ENCODE measurements at places on chromosomes 3 and 15.

DNA sequence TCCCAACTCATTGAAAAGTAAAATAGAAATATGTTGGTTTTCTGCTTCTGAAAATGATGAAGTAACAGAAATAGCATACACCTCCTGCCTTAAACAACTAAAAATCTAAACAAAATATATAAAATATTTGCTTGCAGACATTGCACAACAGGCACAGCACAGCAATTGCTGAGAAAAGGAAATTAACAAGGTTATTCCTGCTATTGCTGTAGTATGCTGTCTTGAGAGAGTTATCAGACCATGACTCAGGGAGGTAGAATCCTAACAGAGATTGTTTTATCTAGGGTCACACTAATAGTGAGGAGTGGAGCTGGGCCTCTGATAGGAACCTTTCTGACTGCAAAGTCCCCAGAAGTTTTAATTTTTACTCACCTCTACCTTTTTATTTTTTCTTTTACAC lies 72.6 kb downstream of the ZBTB20 start:
- DNase-seq = peak; percentile 21

- DNase-seq = no peak
These were observed 96.3 kb downstream of the ADAMTS17 start for GRCh38 chr15:100245487-100245820.

GRCh38 chr15:99613887-99614647 lies 48.3 kb downstream of the MEF2A start:
- no peak for DNase-seq

DNA sequence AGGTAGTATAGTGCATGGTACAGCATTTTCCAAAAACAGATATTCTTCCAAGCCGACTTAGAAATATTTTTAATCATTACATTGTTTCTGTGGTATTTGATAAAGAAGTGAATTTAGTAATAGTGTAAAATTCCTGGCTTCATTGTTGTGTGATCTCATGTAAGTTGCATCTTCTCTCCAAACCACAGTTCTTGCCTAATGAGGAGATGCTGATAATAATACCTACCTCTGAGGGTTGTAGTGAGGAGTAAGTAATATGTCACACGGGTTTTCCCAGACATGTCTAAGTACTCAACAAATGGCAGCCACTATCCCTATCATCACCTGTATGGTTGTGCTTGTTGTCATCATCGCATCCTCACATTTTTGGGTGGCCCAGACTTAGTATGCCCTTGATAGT lies 167.3 kb downstream of the SLCO3A1 start:
- no peak for DNase-seq

- no peak for DNase-seq
These were observed 557.6 kb downstream of the IGSF11 start for GRCh38 chr3:118476885-118477618.

DNA sequence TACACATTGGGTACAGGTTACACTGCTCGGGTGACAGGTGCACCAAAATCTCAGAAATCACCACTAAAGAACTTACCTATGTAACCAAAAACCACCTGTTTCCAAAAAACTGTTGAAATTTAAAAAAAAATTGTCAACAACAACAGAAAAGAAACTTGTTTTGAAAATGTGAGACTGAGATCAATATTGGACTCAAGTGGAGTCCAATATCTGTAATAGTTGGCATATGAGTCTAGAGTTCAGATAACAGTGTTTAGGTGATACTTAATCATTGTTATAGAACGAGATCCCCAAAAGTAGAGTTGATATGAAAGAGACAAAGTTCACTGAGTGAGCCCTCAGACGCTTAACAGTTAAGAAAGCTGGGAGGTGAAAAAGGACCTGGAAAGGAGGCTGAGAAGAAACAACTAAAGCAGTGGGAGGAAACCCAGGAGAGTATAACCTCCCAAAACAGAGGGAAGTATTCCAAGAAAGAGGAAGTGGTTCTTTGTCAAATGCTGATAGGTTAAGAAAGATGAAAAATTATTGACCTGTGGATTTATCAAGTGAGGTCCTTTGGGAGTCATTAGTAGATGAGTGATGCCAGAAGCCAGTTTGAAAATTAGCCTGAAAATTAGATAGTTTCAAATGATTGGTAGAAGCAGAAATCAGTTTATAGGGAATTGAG lies 388.6 kb upstream of the DPH6 start:
- no peak for DNase-seq

DNA sequence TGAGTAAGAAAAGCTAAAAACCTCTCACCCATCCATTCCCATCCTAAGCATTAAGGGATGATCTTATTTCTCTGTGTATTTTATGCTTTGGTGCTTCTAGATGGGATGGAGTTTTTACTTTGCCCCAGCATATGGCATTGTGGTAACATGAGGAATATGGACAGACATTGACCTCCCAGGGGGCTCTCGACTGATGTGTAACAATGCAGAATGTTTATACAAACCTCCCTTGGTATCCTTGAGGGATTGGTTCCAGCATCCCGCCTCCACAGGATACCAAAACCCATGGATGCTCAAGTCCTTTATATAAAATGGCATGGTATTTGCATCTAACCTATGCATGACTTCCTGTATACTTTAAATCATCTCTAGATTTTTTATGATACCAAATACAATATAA lies 21.6 kb downstream of the PDIA5 start:
- DNase-seq = no peak

GRCh38 chr15:96494505-96494904 lies 164.0 kb downstream of the NR2F2 start:
- no peak for DNase-seq

- no peak for DNase-seq
These were observed 214.8 kb downstream of the KCNH8 start for GRCh38 chr3:19363071-19363470.

Data from ELR (cell line).